ENCODE measurements at places on chromosomes 16 and 17. TPM values are rescaled to one million over a fixed set of nuclear protein-coding genes. Genes with fewer than 3 reads are reported as not detected.

Gene RDM1
- not detected for total RNA-seq

Gene SCNN1B
- 4.0 TPM for total RNA-seq

Gene MT4
- not detected for total RNA-seq

Gene MARCHF10
- total RNA-seq, result 0.52 TPM

Gene CYGB
- total RNA-seq, result 20.4 TPM

Gene EPX
- total RNA-seq, result not detected

Gene AOC3
- total RNA-seq, result 108 TPM

DNA sequence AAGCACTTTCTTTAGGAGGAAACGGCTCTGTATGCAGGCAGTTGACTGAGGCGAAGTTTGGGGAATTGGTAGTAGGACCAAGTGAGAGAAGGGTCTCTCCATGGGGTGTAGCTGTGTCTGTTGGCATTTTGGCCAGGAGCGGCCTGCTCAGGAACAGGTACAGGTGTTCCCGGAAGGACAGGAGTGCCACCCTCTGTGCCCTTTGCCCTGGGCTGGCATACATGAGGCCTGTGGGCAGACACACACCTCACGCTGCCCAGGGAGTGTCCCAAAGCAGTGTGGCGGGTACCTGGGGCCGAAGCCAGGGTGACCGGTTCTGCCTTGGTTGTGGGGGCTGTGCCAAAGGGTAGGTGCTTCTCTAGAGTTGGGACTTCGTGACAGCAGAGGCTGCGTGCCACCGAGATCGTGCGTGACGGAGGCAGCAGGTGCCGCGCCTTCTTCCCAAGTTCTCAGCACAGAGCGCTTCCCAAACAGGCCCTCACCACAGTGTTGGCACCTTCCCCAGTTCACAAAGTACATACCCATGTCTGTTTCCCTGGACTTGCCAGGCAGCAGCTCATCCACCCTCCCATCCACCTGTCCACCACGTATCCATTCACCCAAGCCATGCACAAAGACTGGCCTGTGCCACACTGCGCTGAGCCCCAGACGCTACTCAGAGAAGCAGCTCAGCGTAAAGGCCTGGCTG, 19.9 kb upstream of the TCF25 start:
- DNase-seq, result no peak

DNA sequence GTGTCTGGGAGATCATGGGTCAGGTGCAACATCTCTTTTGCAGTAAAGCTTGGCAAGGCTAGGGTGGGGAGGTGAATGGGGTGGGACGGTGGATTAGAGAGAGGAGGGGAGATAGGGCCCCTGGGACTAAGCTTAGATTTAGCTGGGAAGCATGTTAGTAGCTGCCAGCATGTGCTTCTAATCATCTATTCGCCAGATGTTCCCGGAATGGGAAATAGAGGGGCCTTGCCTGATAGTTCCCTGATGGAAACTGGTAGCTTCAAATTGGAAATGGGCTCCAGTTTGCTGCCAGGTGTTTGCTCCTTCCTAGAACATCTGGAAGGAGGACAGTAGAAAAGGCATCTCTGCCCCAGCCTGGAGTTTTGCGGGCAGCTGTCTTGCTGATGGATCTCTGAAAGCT, 176.1 kb downstream of the CCDC182 start:
- no peak for DNase-seq

DNA sequence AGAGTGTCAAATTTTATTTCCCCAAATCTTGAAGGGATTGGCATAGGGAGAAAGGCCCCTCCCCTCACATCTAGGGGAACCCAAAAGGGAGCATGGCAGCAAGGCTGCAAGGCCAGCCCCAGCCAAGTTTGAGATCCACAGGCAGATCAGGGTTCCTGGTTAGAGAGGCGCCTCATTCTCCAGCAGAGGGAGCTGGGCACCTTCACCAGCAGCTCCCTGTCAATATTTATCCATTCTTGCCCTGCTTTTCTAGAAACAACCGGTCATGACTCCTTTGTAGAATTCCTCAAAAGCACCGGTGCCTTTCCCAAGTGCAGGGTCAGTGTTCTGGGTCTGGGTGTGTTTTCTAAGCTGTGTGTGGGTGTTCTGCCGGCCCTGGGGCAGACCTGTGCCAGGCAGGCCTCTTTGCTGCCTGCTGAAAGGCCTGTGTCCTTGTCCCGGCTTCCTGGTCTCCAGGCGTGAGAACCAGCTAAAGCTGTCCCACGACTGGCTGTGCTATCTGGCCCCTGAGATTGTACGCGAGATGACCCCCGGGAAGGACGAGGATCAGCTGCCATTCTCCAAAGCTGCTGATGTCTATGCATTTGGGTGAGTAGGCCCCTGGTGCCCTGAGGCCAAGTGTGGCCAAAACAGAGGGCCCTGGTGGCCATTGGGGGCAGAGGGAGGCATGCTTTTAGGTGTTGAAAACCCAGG, 21.2 kb upstream of the LGALS9 start:
- no peak for DNase-seq

GRCh38 chr17:32006957-32007462, at the start of gene LRRC37B:
LRRC37B (plus strand) TSS chr17:32007383; CDS start chr17:32021393, 14,010 bp downstream.
- peak; percentile 97 for DNase-seq

GRCh38 chr16:79114759-79115158, 485.8 kb downstream of the MAF start:
- no peak for DNase-seq

- DNase-seq, result no peak
These were observed 15.2 kb downstream of the ST6GALNAC2 start for GRCh38 chr17:76570457-76570856.

GRCh38 chr16:74868501-74868900, 93.9 kb upstream of the FA2H start:
- DNase-seq, result no peak

- DNase-seq, result no peak
These were observed 10.1 kb upstream of the KRT28 start for GRCh38 chr17:40809721-40810421.

DNA sequence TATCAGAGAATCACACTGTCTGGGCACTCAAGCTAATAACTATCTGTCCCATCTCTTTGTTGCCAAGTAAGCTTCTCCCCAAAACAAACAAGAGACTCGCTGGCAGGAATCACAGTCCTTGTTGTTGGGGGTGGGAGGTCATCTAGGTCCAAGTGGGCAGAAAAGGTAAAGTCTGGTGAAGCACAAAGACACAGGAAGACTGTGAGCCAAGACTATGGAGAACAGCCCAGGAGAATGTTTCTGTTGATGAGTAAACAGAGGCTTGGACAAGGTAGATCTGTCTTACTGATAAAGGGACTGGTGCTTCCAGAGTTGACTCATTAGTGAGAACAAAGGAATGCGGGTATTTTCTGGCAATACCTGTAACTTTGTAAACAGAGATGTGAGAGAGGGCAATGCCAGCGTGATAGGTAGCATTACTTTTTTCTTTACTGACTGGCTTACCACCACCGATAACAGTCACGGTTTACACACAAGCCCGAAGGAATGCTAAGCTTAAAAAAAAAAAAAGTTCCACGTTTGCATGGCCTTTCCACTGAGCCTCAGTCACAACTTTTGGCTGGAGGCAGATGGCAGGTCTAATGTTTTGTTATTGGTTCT, 11.5 kb upstream of the MMD start:
- DNase-seq, result no peak

DNA sequence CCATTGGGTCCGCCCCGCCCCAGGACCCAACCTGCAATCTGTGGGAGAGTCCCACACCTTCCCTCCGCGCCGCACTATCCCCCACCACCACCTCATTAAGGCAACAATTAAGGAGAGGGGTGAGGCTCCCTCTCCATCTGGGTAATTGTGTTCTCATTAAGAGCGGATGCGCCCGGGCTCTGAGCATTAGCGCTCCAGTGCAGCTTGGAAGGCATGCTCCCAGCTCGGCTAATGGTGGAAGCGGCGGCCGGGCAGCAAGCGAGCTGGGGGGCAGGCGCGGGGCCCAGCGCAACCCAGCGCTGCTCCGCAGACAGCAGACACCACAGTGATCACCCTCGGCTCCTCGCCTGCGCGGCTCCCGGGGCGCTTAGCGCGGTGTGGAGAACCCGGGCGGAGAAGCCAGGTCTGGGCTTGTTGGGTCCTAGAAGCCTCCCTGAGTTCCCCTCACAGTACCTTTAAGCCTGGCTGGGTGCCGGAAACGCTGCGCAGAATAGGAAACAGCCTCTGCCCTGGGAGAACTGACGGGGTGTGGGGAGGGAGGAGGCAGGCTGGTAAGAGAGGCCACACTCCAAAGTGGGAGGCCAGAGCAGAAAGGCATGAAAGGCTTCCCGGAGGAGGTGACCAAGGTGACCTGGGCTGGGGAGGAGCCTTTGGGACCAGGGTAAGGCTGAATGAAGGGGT, 6.4 kb downstream of the CBLN1 start:
- peak; percentile 57 for DNase-seq

- no peak for DNase-seq
These were observed 54.5 kb downstream of the TUBD1 start for GRCh38 chr17:59838052-59838916.

- DNase-seq, result no peak
These were observed 4.9 kb upstream of the RASD1 start for GRCh38 chr17:17500999-17501605.

- no peak for DNase-seq
These were observed 27.0 kb downstream of the CEP95 start for GRCh38 chr17:64533784-64534183.

DNA sequence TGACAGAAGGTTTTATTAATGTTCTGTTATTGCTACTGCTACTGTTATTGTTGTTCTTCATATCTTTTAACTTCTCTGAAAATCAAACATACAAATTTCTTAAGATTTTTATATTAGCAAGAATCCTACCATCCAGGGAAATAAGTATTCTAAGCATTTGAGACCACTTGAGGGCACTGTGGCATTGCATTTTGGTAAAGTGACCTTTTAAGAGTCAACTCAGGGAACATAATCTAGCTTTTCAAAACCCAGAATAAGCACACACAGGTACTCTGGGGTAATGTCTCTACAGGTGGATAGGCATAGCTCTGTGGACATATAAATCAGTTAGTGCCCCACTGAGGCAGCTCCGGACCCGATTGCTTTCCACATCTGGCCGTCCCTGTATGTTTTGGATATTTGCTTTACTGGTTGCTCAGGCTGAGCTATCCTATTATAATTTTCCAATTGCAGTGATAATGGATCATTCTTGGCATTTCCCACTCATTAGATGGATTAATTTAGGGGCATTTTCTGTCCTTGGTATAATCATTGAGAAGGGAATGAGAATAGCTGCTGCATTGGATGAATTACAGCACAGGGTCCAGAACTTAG, 1425.1 kb upstream of the CDH8 start:
- no peak for DNase-seq

- no peak for DNase-seq
These were observed 410.7 kb downstream of the TMEM114 start for GRCh38 chr16:8179615-8180014.

DNA sequence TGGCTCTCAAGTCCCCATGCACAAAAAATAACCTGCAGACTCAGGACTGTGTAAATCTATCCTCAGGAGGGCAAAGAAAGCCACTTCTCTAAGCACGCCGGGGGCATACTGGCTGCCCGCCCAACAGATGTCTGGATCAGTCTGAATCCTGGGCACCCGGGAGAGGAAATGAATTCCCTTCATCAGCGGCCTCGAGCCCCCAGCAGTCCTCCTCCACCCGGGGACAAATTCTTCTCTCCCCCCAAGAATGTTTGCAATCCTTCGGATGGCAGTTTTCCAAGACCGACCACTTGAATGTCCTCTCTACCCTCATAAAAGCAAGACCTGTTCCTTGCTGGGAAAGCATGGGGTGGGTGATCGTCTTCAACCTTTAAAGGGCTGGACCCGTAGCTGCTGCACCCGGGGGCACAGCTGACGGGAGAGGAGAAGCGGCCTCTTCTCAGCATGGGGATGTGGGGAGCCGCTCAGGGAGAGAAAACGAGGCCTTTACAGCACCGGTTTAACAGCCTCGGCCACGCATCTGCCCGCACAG, 9.4 kb upstream of the MAP2K3 start:
- DNase-seq, result no peak

DNA sequence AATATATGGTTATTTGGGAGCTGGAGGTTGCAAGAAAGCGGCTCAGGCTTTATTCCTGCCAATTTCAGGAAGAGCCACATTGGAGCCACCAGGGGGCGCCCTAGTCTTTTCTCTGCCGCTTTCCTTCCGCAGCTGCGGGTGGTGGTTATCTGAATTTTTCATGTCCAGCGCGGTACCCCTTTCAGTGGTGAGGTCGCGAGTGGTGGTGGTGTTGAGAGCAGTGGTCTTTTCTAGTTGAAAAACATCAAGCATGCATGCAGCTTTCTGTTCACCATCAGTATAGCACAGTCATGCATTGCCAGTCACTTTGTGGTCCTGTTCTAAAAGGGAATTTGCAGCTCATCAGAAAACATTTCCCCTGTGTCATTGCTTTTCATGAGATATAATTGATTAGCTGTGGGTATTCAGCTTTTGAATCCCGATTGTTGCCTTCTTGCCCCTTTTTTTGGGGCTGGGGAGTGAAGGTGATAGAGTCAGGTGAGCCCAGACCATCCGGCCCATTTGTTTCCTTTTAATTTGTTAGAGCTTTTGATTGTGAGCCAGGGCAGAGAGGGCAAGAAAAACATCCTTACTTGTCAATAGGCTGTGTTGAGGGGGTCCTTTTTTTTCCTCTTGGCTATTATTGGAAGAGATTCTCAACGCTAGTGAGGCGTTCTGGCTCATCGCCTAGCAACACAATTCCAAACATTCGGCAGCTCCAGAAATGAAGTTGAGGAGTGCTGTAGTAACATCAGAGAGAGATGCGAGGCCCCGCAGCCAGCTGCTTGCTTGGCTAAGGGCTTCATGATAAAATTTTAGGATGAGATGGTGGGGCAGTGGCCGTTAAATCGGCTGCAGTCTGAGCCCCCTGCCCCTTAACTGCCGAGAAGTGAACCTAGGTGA, 119.0 kb downstream of the SNX29 start:
- DNase-seq, result no peak

- no peak for DNase-seq
These were observed 4.0 kb downstream of the LYRM1 start for GRCh38 chr16:20904507-20905081.

DNA sequence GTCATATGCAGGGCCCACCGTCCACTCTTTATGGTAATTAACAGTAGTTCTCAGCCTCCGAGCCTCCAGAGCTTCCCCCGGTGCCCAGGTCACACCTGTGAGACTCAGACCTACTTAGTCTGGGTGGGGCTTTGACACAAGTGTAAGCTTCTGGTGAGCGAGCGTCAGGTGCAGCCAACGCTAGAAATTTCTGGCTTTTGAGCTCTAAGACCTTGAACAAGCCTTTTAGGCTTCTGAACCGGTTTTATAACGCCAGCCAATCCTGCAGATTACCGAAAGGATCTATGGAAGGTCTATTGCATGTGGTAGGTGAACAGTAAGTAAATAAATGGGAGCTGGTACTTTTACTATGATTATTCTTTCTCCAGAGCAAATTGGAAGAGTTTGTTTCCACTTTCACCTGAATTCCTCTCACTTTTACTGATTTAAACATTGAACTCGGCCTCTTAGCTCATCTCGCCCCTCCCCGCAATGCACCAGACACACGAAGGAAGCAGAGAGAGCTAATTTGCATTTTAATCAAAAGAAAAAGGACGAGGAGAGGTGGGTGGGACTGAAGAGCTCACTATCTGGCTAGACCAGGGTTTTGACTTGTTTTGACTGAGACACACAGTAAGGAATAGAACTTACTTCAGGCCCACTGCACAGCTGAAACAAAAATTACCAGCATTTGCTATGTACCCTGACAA, 47.1 kb downstream of the ABAT start:
- no peak for DNase-seq
